ENCODE measurements at places on chromosomes 12 and 14.

DNA sequence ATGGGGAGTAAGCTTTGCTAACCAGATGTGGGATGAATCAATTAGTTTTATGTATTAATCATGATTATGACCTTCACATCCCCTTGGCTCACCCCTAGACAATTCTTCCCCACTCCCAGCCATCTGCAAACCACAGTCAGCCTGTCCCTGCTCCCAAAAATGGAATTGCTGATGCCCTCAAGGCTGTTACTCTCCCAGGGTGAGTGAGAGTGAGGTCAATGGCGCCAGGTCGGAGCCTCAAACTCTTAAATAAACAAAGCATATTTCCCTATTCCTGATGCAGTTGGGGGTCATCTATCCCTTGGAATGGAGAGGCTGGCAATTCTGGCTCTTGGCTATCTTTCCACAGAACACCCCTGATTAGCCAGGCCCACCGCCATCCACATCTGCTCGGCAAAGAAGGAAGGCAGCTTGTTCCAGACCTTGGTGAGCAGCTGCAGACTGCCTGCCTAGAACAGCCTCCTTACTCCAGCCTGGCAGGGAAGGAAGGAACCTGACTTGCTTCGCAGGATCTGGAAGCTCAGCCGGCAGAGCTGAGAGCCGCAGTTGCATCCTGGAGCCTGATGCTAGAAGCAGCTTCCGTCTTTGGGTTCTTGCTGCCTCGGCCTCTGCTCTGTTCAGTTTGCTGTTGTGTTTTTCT, 57.0 kb downstream of the SMUG1 start:
- no peak for DNase-seq

DNA sequence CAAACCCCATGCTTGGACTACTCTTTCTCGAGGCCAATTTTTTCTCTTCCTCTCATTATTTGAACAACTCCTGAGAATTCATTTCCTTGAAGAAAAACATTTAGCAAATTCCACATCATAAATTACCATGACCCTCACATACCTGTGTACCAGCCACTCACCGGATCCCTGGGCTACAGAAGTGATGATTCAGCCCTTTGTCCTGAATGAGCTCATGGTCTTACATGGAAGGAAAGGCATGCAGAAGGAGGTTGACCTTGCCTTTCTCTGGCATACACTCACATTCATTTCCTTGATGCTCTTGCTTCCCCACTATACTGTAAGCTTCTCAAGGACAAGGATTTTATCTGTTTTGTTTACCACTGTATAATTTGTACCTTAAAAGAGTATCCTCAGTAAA, 191.5 kb downstream of the SLC5A8 start:
- peak; percentile 97 for DNase-seq

DNA sequence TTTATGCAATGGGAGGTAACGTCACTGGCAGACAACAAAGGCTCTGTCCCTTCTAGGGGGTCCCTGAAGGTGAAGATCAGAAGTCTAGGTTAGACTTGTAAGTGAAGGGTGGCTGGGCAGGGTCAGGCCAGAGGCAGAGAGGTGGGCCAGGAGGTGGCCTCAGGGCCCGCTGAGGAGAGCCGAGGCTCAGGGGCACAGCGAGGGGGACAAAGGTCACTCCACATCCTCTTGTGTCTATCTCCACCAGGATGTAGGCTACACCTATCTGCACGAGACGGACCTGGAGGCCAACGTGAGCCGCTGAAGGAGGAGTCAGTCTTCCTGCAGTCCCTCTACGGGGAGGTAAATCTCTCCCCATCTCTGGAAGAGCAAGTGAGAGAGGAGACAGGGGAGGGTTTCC, 20.3 kb downstream of the KRT85 start:
- no peak for DNase-seq

DNA sequence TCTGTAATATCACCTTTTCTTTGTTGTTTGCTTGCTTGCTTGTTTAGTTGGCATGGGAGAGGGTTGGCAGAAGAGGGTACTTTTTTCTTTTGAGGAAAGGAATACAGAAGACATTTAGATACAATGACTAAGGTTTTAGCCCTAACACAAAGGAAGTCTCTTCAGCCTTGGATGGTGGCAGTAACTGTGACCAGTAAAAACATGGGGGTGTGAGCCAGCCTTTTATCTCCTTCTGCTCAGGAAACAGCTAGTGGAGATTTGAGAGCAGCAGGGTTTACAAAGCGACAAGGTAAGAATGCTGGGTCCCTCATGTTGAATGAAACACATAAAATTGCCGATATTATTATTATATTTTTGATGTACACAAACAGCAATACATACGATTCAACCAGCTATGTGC, 40.4 kb downstream of the SLC8A3 start:
- no peak for DNase-seq

GRCh38 chr12:1879633-1880032, 38.8 kb downstream of the CACNA2D4 start:
- no peak for DNase-seq

DNA sequence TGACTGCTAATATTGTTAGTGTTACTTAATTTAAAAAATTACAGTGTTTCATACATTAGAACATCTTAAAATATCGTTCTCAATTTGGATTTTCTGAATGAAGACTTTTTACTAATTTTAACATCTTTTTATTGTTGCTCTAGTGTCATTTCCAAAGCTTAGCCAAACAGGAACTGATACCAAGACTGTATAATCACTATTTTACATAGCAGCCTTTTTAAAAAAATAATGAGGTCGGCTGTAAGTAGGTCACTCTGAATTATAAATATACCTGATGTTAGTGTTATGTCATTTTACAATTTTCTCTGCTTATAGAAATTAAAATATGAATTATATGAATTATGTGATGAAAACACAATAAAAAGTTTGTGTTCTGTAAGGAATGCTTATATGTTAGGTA, 321.5 kb downstream of the TMEM117 start:
- DNase-seq, result no peak

GRCh38 chr12:123986374-123986965, 13.5 kb downstream of the ZNF664 start:
- no peak for DNase-seq

GRCh38 chr12:71295953-71296352, 138.2 kb upstream of the TSPAN8 start:
- no peak for DNase-seq

DNA sequence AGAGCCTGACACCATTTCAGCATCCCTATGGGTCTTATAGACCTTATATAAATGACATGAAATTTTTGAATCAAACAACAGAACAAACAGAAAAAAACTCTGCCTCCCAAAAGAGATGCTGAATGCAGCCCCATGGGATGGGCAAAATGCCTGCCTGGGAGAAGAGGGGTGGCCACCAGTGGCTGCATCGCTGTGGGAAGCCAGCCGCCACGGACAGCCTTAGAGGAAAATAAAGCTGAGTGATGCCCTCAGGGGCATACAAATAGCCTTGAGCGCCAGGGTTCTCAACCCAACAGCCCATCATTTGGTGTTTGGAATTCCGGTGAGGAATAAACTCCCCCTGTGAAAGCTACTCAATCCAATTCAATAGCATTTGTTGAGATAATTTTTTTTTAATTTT, 22.9 kb downstream of the SYNE3 start:
- DNase-seq, result no peak

DNA sequence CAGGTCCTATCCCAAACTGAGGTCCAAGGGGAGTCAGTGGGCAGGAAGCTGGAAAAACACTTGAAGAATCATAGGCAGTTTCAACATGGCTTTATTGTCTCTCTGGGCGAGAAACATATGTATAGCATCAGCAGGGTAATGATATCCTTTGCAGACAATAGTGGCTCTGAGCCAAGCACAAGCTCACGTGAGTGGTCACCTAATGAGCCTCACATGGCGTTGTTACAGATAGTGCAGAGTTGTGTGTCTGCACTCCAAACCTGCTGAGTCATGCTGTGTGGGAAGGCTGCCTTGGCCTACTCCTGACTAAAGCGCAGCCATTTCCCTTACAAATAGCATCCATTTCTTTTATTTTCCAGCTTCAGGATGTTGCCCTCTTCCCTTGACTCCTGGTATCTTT, 105.2 kb upstream of the SYT1 start:
- DNase-seq, result peak; percentile 11

GRCh38 chr12:92134638-92135274, 10.9 kb downstream of the BTG1 start:
- peak; percentile 45 for DNase-seq

GRCh38 chr12:46371718-46372543, 642 bp downstream of the SLC38A2 start:
- peak; percentile 72 for DNase-seq

GRCh38 chr12:41013881-41014642, 174.1 kb upstream of the PDZRN4 start:
- no peak for DNase-seq

DNA sequence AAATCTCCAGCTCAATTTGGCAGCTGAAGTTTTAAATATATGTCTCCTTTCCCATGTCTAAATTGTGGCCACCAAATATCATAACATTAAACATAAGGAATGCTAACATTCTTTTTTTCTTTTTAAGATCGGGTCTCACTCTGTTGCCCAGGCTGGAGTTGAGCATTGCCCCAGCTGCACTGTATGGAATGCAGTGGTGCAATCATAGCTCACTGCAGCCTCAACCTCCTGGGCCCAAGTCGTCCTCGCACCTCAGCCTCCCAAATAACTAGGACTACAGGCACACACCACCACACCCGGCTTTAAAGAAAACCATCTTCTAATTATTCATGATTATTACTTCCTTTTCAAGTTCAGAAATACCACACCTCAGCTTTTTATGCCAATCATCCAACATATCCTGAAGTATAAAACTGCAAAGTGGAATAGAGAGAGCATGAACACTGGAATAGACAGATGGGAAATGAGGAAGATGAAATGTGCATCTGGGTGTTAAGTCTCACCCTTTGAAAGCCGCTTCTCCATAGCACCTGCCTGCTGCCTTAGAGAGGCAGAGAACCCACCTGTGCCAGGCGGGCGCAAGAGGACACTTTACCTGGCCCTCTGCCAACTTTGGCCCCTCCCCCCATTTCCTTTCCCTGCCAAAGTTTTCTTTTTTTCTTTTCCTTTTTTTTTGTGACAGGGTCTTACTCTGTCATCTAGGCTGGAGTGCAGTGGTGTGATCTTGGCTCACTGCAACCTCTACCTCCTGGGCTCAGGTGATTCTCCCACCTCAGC, 2.8 kb upstream of the EML1 start:
- no peak for DNase-seq

DNA sequence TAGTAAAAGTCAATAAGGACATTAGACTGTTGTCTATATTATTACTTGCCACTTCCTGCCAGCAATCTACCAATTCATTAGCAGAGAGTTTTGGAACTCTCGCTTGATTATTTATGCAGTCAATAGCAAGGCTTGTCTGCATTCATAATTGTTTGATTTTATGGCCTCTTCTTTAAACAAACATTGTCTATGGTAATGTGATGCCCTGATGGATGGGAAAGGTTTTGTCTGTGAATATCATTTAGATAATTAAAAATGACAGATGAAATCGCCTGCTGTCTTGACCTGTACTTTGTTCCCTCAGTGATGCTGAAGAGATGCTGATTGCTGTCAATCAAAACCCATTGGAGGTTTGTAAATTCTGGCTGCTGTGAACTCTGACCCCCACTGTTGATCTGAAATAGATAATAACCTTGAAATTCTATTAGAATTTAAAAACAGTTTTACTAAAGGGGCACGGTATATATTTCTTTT, 455.3 kb downstream of the NPAS3 start:
- DNase-seq, result no peak

GRCh38 chr14:73467377-73467776, 9.0 kb upstream of the NUMB start:
- no peak for DNase-seq

- no peak for DNase-seq
These were observed 581.9 kb downstream of the ALG10 start for GRCh38 chr12:34604227-34604626.

DNA sequence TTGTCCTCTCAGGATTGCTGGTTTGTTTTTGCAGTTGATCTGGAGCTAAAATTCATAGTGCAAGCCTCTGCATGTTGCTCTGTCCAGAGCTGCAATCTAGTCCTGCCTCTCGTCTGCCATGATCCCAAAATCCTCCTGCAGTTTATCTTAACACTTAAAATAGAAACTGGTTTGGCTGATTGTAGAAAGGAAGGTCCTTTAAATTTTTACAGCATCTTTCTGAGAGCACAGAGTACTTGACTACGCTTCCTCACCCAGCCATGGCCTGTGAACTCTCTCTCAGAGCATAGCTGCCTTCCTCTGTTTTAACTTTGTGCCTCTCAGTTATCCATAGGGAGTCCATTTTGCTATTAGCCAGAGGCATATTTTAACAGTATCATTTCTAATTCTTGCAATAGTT, 877.1 kb downstream of the C12orf50 start:
- DNase-seq, result no peak

- peak; percentile 58 for DNase-seq
These were observed 201.9 kb downstream of the DAD1 start for GRCh38 chr14:22386924-22387775.

GRCh38 chr14:22341049-22341448, 248.0 kb downstream of the DAD1 start:
- no peak for DNase-seq

DNA sequence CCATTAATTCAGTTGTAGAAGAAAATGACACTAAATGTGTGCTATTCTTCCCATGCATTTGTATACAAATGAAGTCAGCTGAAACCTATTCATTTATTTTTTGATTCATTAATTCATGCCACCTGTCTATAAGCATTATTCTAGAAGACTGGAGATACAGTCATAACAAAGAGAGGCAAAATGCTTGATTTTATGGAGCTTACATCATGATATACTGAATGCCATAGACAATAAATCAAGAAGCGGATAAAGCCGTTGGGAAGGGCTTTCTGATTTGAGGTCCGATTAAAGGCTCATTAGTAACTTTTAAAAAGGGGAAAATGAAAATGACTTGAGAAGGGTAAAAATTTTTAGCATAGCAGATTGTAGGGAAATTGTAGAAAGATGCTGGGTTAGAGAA, 494.9 kb downstream of the RERGL start:
- no peak for DNase-seq

DNA sequence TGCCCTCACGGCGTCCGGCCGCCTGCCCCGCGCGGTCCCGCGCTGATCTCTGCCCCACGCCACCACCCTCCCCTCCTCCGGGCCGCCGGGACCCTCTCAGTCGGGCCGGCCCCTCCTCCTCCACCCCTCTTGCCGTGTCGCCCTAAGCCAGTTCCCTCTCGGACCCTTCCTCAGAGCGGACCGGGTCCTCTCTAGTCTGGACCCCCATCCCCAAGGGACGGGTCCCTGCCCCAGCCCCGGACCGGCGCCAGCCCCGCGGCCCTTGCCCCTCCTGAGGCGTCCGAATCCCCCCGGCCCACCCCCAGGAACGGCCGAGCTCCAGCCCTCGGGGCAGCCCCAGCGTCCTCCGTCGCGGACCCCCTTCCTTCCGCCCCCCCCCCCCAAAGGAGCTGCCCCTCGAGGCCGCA, 485 bp downstream of the PPP4R4 start:
- no peak for DNase-seq

All from ACHN (cell line).